ENCODE measurements at places on chromosomes 5 and 9. TPM values are rescaled to one million over a fixed set of nuclear protein-coding genes. Genes with fewer than 3 reads are reported as not detected.
A peak's percentile ranks its signal among the peaks of the same experiment; 100 is the strongest.

DNA sequence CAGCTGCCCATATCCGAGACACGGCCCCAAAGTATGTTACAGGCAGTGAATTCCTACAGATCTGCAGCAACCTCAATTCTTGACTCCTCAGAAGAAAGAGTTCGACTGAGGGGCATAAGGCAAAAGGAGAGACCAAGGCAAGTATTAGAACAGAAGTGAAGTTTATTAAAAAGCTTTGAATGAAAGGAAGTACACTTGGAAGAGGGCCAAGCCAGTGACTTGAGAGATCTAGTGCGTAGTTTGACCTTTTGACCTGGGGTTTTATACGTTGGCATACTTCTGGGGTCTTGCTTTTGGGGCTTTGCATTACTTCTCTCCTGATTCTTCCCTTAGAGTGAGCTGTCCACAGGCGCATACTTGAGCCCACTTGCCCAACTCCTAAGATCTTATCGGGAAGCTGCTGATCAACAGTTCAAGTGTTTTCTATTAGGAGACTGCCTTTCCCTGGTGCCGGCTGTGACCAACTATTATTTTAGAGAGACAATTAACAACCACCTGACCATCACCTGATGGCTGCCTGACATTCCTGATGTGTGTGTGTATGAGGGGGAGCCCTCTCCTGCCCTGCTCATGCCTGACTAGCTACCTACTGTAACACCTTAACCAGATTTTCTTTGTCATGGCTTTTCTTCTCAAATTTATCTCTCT, 1.5 kb upstream of the DEPDC1B start:
- H3K27me3 ChIP-seq, result peaks cover 13% of the 10 kb centered on the region
- H3K27ac ChIP-seq, result no peak overlapping the region
- no peak overlapping the region for H3K4me3 ChIP-seq
- peaks cover 6% of the 10 kb centered on the region for H3K36me3 ChIP-seq

DNA sequence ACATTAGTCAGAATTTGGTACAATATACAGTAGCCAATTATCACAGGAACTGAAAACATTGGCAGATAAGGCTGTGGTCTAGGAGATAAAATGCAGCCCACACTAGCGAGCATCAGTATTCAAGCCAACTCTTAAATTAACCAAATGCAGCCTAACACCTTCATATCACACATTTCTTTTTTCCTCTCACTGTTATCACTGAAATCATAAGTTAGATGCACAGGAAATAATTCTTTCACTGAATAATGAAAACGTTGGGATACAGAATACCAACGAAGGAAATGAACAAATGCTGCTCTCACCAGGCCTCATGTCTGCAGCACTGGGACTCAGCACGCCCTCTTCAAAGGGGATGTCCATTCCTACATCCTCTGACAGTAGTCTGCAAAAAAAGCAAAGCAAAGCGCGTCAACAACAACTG, 109.1 kb upstream of the PCA3 start:
- H3K27ac ChIP-seq, result peak overlapping the region; percentile 63
- peaks cover 57% of the 10 kb centered on the region for H3K4me1 ChIP-seq
- H3K27me3 ChIP-seq, result no peaks in the 10 kb centered on the region

DNA sequence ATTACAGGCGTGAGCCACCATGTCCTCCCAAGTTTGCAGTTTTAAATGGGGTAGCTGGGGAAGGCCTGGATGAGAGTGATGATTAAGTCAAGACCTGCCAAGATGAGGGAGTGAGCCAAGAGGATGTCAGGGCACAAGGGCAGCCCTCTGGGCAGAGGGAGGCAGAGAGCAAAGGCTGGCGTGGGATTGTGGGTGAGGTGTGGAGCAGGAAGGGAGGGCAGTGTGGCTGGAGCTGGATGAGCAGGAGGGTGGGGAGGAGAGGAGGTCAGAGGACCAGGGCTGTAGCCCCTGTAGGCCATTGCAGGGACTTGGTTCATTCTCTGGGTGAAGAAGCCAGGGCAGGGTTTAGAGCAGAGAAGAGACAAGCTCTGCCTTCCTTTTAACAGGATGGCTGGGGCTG, 53.7 kb upstream of the CTNNA1 start:
- H3K36me3 ChIP-seq, result no peaks in the 10 kb centered on the region
- H3K27ac ChIP-seq, result no peak overlapping the region
- H3K4me1 ChIP-seq, result no peaks in the 10 kb centered on the region
- H3K27me3 ChIP-seq, result peaks cover 59% of the 10 kb centered on the region

ZBTB26 gene
- total RNA-seq, result 11.2 TPM

Measured in activated naive CD8-positive, alpha-beta T cell treated with anti-CD3 and anti-CD28 coated beads, Interleukin-2, amount 10 ng/mL, durations not matched to agents 7 days and 5 days (primary cell).